ENCODE measurements at places on chromosomes 1 and 21. TPM values are rescaled to one million over a fixed set of nuclear protein-coding genes. Genes with fewer than 3 reads are reported as not detected.

GRCh38 chr1:236024641-236025040 lies 40.2 kb downstream of the NID1 start:
- no peak for DNase-seq

GRCh38 chr1:240426051-240426450 lies 185.9 kb downstream of the GREM2 start:
- DNase-seq, result no peak

Gene PRMT2
- total RNA-seq, result 75.0 TPM

- no peak for DNase-seq
Measured at GRCh38 chr1:113657556-113658063, 101.7 kb downstream of the PHTF1 start.

GRCh38 chr1:3032371-3033039 lies 11.2 kb downstream of the ACTRT2 start:
- no peak for DNase-seq

GRCh38 chr1:14592004-14592631 lies 6.4 kb upstream of the KAZN start:
- peak; percentile 26 for DNase-seq

GRCh38 chr1:246324711-246325110 lies 182.4 kb downstream of the SMYD3 start:
- DNase-seq, result peak; percentile 53

Gene PTGFR
- 51.0 TPM for total RNA-seq

GRCh38 chr1:210794445-210794844 lies 339.5 kb downstream of the KCNH1 start:
- no peak for DNase-seq

DNA sequence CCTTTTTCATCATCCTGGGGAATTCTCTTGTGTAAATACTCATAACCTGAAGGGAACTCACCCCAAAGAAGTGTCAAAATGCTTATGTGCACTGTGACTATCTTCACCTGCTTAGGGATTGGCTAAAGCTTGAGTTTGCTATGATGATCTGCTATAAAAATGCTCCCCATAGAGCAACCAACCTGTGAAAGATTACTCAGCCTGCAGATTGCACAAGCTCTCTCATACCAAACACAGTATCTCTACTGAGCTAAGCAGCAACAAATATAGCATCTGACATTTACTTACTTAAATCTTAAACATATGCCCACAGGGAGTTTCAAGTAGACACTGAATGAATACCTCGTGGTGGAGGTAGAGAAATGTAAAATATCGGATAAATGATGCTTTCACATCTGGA lies 725.8 kb downstream of the MRPL39 start:
- DNase-seq, result no peak

GRCh38 chr1:20136249-20136648 lies 2.9 kb upstream of the PLA2G2F start:
- no peak for DNase-seq

Gene USH2A
- not detected for total RNA-seq

GRCh38 chr1:113835686-113836290 lies 23.5 kb upstream of the RSBN1 start:
- peak; percentile 63 for DNase-seq
